ENCODE measurements at places on chromosomes 1 and 21. TPM values are rescaled to one million over a fixed set of nuclear protein-coding genes. Genes with fewer than 3 reads are reported as not detected.

Gene TMEM51
- 11.4 TPM for polyA plus RNA-seq

Gene CFAP74
- polyA plus RNA-seq: 0.19 TPM

DNA sequence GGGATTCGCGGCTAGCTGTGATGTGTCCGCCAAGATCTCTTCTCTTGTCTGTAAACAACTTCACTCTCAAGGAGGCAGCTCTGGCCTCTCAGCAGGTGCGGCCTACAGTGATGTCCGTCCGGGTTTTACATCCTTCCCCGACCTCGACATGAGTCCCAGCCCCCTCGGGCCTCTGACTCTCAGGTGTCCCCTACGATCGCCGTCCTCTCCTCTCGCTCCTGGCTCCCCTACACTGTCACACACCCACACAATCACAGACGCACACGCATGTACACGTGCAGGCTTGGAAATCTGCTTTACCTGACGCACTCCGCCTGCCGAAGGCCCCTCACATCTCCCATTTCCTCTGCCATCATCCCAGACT, 797 bp upstream of the RSPH1 start:
- DNase-seq: no peak

DNA sequence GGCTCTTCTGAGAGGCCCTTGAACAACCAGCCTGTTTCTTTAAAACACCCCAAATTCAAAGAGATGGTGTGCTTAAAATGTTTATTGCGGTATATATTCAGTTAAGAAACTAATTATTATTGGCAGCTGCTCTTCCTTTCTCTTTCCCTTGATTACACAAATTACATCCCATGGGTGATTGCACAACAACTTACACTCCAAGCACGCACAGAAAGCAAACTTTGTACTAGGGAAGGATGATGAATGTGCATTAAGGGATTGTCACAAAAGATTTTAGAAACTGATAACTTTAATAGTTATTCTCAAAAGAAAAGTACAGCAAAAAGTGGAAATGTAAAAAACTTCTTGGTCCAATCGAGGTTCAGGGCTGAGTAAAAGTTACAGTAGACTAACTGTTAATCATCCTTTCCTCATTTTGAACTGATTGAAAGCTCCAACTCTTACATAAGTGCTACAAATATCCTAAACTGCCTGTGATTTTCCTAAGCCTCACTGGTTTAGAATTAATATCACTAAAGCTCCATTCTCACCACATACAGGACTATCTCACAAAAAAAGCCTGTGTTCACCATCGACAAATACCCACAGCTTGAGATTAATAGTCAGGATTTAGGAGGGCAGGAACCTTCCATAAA, 153.4 kb downstream of the TTLL7 start:
- DNase-seq: no peak

GRCh38 chr1:201317551-201317950, 34.2 kb downstream of the PKP1 start:
- DNase-seq: no peak

DNA sequence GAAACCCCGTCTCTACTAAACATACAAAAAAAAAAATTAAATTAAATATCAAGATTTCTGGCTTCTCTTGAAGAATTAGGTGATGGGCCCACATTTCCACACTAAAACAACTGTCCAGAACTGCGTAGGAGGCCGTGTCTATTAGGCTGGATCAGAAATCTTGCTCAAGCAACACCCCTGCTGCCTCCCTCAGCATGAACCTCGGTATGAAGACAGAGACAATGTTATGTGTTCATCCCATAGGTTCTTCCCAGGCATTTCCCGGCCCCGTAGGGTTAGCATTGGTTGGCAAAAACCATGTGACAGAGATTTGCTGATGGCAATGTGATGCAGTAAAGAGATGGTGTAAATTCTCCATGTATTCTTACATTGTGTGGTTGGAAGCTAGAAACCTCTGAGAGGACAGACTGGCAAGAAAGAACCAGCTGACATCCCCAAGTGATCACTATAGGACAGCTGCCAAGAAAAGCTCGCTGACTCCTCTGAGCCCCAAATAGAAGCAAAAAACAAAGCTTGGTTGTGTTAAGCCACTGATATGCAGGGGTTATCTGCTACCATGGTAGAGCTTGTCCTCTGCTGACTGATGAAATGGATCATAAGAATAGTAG, 34.5 kb downstream of the EBNA1BP2 start:
- no peak for DNase-seq
